ENCODE measurements at places on chromosomes 6 and 20. TPM values are rescaled to one million over a fixed set of nuclear protein-coding genes. Genes with fewer than 3 reads are reported as not detected.

Gene KCNK15
- polyA plus RNA-seq, result 0.20 TPM

Gene PTPRT
- polyA plus RNA-seq, result 0.35 TPM

Gene SOX12
- 24.1 TPM for polyA plus RNA-seq

Gene GABRR1
- 0.38 TPM for polyA plus RNA-seq

Gene BCAS1
- polyA plus RNA-seq, result 3.6 TPM

Gene AHCY
- polyA plus RNA-seq, result 219 TPM

Gene ULBP2
- polyA plus RNA-seq, result 0.61 TPM

Gene MYH7B
- 114 TPM for polyA plus RNA-seq

Gene ZFP57
- polyA plus RNA-seq, result not detected

Gene HUS1B
- 0.14 TPM for polyA plus RNA-seq

Gene GNAS-AS1
- 2.8 TPM for polyA plus RNA-seq

Gene PNPLA1
- polyA plus RNA-seq, result 0.06 TPM

Gene LPIN3
- polyA plus RNA-seq, result 2.6 TPM

Gene SLC22A1
- 0.85 TPM for polyA plus RNA-seq

Gene COL11A2
- polyA plus RNA-seq, result 41.7 TPM

Gene UTRN
- 52.2 TPM for polyA plus RNA-seq

Gene DCDC2
- polyA plus RNA-seq, result 0.06 TPM

Gene PREX1
- polyA plus RNA-seq, result 18.2 TPM

Gene DHX35
- polyA plus RNA-seq, result 8.3 TPM

Gene RAMACL
- polyA plus RNA-seq, result 0.16 TPM

Data from forelimb muscle (tissue), 1 donor.